GM23248 (cell line): ENCODE measurements at places on chromosomes 12 and 14.
A peak's percentile ranks its signal among the peaks of the same experiment; 100 is the strongest.

- H3K4me3 ChIP-seq: no peak overlapping the region
- peak; percentile 10 for DNase-seq
- no peaks in the 10 kb centered on the region for H3K27me3 ChIP-seq
Observed at GRCh38 chr12:58395470-58395869, 454.1 kb downstream of the ATP23 start.

DNA sequence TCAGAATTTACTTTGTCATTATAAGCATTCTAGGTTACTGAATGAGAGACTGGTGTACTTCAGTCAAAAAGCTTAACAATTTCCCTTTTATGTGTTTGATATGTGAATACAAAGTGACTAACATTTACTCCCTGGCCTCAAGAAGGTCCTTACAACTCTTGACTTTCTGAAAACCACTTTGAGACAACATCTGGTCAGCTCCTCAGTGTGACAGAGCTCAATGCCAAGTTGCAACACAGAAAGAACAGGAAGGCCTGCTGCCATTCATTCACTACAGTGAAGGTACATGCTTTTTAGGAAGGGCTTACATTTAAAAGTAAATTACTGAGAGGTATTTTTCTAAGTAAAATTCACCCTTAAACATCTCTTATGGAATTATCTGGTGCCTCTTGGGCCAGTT lies 2.3 kb upstream of the NAA30 start:
- no peaks in the 10 kb centered on the region for H3K27me3 ChIP-seq
- H3K27ac ChIP-seq: no peak overlapping the region

GRCh38 chr14:58848365-58848764 lies 210.6 kb downstream of the DACT1 start:
- H3K27me3 ChIP-seq: no peaks in the 10 kb centered on the region
- no peaks in the 10 kb centered on the region for H3K4me1 ChIP-seq
- no peaks in the 10 kb centered on the region for H3K36me3 ChIP-seq
- DNase-seq: no peak

GRCh38 chr14:90495357-90496276 lies 98.8 kb downstream of the CALM1 start:
- peak; percentile 75 for DNase-seq
- H3K27me3 ChIP-seq: no peaks in the 10 kb centered on the region; the same call in 1 of the 2 replicates
- no peak overlapping the region for H3K27ac ChIP-seq
- peaks cover 13% of the 10 kb centered on the region for H3K4me1 ChIP-seq
- H3K4me3 ChIP-seq: no peak overlapping the region

GRCh38 chr12:22569253-22569652 lies 24.9 kb upstream of the C2CD5 start:
- H3K27me3 ChIP-seq: no peaks in the 10 kb centered on the region
- H3K4me1 ChIP-seq: no peaks in the 10 kb centered on the region
- H3K36me3 ChIP-seq: no peaks in the 10 kb centered on the region
- DNase-seq: no peak
- no peak overlapping the region for H3K4me3 ChIP-seq

- H3K4me1 ChIP-seq: peaks cover 6% of the 10 kb centered on the region; the same call in 1 of the 2 replicates
- no peak overlapping the region for H3K27ac ChIP-seq
- no peaks in the 10 kb centered on the region for H3K27me3 ChIP-seq
- no peak overlapping the region for H3K4me3 ChIP-seq
Observed at GRCh38 chr14:55373784-55374705, 37.6 kb downstream of the ATG14 start.

GRCh38 chr14:66495218-66496098 lies 9.3 kb downstream of the CCDC196 start:
- DNase-seq: peak; percentile 72
- H3K4me1 ChIP-seq: no peaks in the 10 kb centered on the region
- H3K36me3 ChIP-seq: no peaks in the 10 kb centered on the region
- H3K27me3 ChIP-seq: no peaks in the 10 kb centered on the region
- peak overlapping the region; percentile 34 for H3K4me3 ChIP-seq

DNA sequence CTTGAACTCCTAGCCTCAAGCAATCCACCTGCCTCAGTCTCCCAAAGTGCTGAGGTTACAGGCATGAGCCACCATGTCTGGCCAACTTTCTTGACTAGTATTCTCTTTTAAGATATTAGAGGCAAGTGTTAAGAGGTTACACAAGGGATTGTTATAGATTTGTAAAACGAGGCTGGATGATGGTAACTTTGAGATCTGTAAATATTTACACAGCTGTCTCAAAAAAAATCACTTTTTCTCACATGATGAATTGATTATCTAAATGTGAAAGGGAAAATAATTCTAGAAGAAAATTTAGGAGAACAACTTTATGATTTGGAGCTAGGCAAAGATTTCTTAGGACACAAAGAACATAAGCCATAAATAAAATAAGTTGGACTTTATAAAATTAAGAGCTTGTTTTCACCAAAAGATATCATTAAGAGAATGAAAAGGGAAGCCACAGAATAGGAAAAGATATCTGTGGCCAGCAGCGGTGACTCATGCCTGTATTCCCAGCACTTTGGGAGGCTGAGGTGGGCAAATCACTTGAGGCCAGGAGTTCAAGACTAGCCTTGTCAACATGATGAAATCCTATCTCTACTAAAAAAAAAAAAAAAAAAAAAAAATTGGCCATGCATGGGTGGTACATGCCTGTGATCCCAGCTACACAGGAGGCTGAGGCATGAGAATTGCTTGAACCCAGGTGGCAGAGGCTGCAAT lies 77.4 kb downstream of the BBS10 start:
- no peak overlapping the region for H3K27ac ChIP-seq
- H3K27me3 ChIP-seq: no peaks in the 10 kb centered on the region
- no peaks in the 10 kb centered on the region for H3K36me3 ChIP-seq
- peaks cover 43% of the 10 kb centered on the region for H3K4me1 ChIP-seq

GRCh38 chr14:94689218-94689984 lies 77.2 kb downstream of the SERPINA3 start:
- no peak overlapping the region for H3K27ac ChIP-seq
- no peaks in the 10 kb centered on the region for H3K36me3 ChIP-seq
- peak; percentile 72 for DNase-seq
- no peaks in the 10 kb centered on the region for H3K4me1 ChIP-seq
- H3K4me3 ChIP-seq: peak overlapping the region; percentile 79
- no peaks in the 10 kb centered on the region for H3K27me3 ChIP-seq

DNA sequence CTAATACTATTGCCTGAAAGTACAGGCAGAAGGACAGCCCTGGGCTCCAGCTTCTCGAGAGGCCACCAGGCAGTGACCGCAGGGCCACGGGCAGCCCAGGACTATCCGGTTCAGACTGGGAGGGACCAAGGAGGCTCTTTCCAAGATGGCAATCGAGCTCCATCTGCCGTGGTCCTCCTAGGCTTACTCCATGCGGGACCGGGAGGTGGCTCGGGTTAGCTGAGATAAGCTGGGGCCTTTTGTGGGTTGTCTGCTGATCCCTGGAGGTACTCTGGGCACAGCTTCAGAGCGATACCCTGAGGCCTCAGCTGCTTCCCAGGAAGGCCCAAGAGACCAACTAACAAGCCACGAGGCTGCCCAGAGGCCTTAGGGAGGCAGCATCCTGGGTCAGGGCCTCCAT lies 33.1 kb downstream of the SNRNP35 start:
- DNase-seq: no peak
- H3K27me3 ChIP-seq: no peaks in the 10 kb centered on the region
- H3K4me1 ChIP-seq: no peaks in the 10 kb centered on the region
- H3K27ac ChIP-seq: no peak overlapping the region
- H3K36me3 ChIP-seq: no peaks in the 10 kb centered on the region

GRCh38 chr14:103267226-103267910 lies 66.7 kb upstream of the EIF5 start:
- DNase-seq: no peak
- H3K36me3 ChIP-seq: no peaks in the 10 kb centered on the region
- no peaks in the 10 kb centered on the region for H3K4me1 ChIP-seq
- peaks cover 12% of the 10 kb centered on the region; the same call in 1 of the 2 replicates for H3K27me3 ChIP-seq

- H3K4me3 ChIP-seq: no peak overlapping the region
- DNase-seq: peak; percentile 9
- H3K36me3 ChIP-seq: no peaks in the 10 kb centered on the region
- no peaks in the 10 kb centered on the region for H3K4me1 ChIP-seq
- no peak overlapping the region for H3K27ac ChIP-seq
Observed at GRCh38 chr14:106308839-106309389, 782.5 kb downstream of the TMEM121 start.

DNA sequence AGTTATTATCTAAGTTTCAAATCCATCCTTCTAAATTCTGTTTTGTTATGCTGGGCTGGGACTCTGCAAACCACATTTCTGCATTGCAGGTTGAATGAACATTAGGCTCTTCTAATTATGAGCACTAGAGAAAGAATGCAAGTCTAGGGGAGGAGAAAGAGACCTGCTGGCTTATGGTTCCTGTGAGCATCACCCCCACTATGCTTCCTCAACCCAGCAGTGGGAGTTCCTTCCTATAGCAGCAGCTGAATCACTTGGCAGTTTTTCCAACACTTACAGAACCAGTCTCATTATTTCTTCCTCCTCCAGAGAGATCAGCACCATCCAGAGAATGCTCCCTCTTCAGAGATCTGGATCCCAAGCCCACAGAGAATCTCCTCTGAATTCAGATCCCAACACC lies 297.7 kb upstream of the CLEC14A start:
- no peaks in the 10 kb centered on the region for H3K27me3 ChIP-seq
- H3K36me3 ChIP-seq: no peaks in the 10 kb centered on the region
- H3K4me3 ChIP-seq: peak overlapping the region; percentile 46
- peaks cover 19% of the 10 kb centered on the region for H3K4me1 ChIP-seq
- peak overlapping the region; percentile 61 for H3K27ac ChIP-seq
- DNase-seq: peak; percentile 92

DNA sequence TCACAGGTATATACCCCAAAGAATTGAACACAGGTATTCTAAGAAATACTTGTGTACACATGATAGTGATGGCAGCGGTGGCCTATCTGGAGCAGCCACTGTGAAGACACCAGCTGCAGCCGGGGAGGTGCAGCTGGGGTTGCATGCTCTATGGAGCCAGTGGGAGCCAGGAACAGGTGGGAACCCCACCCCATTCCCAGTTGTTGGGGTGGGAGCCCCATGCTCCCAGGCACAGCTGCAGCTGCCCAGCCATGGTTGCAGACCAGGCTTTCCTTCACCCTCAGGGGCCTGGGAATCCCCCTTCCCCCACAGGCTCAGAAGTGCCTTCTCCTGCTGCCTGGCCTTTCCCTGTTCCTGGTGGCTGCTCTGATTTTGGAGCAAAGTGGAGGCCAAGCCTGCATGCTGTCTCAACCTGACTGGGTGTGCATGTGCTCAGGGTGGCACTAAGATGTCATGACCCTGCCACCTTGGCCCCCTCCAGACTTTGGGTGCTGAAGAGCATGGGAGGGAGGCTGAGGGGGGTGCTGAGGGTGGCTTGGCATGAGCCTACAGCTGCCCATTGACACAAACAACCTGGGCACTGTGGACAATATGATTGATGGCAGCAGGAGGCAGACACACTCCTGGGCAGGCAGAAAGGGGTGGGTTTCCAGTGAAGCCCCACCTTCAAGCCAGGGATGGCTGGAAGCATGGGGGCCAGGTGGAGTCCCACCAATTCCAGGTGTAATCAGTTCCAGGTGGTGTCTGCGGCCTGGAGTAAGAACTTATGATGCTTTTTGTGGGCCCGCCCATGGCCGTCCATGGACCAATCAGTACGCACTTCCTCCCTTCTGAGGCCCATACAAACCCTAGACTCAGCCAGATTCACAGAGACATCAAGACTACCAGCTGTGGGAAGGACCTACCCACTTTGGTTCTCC lies 234.7 kb downstream of the ADGRD1 start:
- no peaks in the 10 kb centered on the region for H3K27me3 ChIP-seq
- no peak overlapping the region for H3K27ac ChIP-seq
- no peaks in the 10 kb centered on the region for H3K36me3 ChIP-seq
- no peaks in the 10 kb centered on the region for H3K4me1 ChIP-seq

- H3K27ac ChIP-seq: no peak overlapping the region
- 0 out of 2 replicates have a peak, but pooled peaks cover 4% of the 10 kb centered on the region for H3K4me1 ChIP-seq
- no peak overlapping the region for H3K4me3 ChIP-seq
Observed at GRCh38 chr12:115466076-115466475, 782.1 kb upstream of the TBX3 start.
